ENCODE measurements at places on chromosomes 5 and 9. TPM values are rescaled to one million over a fixed set of nuclear protein-coding genes. Genes with fewer than 3 reads are reported as not detected.

Gene TAF11L5
- not detected for total RNA-seq

Gene EIF4E1B
- total RNA-seq: not detected

Gene GPX3
- total RNA-seq: 68.5 TPM

Gene SLC31A2
- total RNA-seq: 9.9 TPM

Gene FLT4
- not detected for total RNA-seq

Gene FBXO10
- total RNA-seq: 8.4 TPM

Gene TMEM8B
- 1.9 TPM for total RNA-seq

Gene TMEM174
- not detected for total RNA-seq

Gene POU5F2
- total RNA-seq: not detected

Measured in M059J (cell line).